ENCODE measurements at places on chromosomes 5 and 9. TPM values are rescaled to one million over a fixed set of nuclear protein-coding genes. Genes with fewer than 3 reads are reported as not detected.

DNA sequence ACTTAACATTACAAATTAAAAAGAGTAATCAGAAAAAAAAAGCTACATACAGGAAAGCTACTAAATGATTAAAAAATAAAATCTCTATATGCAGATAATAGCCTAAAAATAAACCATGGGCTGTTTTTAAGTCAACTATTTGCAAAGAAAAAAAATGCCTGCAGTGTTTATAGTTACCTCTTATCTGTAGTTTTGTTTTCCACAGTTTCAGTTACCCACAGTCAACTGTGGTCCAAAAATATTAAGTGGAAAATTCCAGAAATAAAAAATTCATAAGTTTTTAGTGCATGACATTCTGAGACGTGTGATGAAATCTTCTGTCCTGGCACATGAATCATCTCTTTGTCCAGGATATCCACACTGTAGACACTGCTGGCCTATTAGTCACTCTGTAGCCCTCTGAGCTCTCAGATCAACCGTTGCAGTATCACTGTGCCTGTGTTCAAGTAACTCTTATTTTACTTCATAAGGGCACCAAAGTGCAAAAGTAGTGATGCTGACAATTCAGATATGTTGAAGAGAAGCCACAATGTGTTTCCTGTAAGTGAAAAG lies 59.2 kb downstream of the PRELID2 start:
- no peak for DNase-seq

- DNase-seq: no peak
Measured at GRCh38 chr9:119157196-119157595, 212.0 kb downstream of the BRINP1 start.

The IFNK gene
- not detected for total RNA-seq

DNA sequence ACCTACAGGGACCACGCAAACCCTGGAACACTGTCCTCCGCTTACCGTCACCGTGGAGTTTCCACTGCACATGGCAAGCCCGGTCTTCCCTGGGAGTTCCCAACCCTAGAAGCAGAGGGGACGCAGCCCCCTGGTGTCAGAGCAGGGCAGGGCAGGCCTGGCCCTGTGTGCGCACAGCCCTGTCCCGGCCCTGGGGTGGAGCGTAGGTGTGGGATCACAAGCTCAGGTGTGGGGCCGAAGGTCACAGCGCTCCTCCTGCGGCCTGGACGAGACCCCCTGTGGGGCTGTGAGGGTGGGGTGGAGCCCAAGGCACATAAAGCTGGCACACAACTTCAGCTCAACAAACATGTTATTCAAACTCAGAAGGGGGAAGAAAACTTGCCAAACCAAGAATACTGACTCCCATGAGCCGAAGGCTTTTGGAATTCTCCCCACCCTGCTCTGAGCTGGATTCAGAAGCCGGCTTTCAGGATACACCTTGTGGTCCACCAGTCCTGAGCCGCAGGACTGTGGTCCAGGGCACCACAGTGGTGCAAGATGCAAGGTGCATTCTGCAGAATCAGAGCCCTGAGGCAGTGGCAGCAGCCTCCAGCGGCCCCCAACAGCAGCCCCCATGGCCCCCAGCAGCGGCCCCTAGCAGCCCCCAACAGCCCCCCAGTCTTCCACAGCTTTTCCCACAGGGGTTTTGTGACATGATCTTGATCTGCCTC lies 11.8 kb upstream of the EXOC3 start:
- DNase-seq: no peak

DNA sequence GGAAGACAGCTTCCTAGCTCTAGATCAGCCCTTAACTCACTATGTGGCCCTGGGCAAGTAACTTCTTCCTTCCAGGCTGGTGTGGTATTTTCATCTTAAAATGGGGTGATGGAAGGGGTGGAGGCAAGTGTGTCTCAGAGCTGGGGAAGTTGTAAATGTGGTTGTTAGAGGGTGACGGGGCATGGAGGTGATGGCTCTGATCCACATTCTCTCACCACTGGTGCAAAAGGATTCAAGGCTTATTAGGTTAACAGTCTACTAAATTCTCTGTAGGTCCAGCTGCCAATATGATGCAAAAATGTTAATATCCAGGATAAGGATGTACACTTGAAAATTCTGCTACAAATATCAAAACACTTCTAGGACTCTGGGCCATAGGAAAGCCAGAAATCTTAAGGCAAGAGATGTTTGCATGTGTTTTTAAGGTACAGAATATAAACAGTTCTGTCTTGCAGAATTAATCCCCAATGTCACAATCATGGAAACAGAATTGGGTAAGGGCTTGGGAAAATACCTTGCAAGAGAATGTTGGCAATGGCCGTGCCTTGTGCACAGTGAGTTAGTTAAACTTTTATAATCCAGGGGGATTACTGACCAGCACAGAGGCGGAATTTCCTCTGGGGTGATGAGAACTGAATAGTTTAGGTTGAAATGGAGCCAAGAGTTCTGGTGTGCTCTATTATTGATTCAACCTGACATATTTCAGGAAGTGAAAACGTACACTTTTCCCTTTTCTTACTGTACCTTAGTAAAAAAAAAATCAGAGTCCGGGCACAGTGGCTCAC lies 19.8 kb downstream of the TNFSF15 start:
- DNase-seq: no peak

The RBM27 gene
- total RNA-seq: 30.8 TPM

DNA sequence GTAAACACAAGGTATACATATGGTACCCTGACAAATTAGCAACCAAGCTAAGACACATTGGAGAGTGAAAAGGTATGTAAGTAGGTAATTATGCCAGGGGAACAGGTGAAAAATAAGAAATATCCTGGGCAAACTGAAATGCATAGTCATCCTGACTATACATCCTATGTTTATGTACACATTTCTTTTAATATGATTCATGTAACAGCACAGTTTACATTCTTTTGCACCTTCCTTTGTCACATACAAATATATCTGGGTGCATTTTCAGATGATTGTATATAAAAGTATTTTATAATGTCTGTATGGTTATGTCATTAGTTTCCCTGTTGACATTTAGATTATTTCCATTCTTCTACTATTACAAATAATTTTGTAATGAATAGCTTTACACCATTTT lies 1146.9 kb downstream of the EFNA5 start:
- DNase-seq: no peak

DNA sequence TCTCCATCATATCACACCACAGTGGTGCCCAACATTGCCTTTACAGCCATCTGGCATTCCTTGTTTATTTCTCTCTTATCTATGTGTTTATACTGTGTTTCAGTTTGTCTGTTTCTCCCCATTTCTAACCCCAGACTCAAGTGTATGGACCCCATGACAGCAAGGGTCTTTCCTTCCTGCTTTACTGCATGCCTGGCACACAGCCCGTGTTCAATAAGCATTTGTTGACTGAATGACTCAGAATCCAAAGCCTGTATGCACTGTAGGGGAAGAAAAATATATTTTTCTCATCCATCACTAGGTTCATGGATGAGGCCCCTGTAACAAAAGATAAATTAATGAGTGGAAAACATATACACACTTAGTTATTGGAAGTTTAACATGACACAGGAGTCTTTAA lies 190.8 kb upstream of the SEMA6A start:
- no peak for DNase-seq

DNA sequence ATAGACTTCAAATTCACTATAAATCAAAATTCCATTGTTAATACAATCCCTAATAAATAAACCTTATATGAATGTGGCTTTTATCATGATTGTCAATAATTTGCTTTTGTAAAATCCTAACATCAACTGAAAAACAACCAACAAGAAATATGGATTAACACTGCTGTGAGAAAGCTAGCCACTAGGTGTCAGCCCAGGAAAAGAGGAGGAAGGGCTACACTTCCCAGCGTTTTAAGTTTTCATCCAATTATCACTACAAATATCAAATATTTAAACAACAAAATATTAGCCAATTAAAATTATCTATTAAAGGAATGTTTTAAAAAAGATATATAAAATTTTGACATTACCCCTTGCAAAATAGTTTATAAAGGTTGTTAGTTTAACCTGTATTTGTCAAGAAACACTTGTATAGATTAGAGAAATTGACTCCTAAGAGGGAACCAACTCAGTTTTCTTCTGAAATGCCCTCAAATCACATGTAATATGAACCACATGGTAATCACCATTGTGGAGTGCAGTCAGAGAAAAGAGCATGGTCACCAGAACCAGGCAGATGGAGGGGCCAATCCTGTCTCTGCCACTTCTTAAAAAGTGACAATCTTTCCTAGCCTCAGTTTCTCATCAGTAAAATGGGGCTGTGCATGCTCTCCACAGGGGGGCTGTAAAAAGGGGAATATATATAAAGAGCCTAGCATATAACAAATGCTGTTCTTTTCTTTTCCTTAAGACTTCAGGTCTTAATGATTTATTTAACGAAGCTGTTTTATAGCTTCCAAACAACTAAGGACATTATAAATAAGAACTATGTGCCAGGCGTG lies 188.2 kb downstream of the CRB2 start:
- no peak for DNase-seq

DNA sequence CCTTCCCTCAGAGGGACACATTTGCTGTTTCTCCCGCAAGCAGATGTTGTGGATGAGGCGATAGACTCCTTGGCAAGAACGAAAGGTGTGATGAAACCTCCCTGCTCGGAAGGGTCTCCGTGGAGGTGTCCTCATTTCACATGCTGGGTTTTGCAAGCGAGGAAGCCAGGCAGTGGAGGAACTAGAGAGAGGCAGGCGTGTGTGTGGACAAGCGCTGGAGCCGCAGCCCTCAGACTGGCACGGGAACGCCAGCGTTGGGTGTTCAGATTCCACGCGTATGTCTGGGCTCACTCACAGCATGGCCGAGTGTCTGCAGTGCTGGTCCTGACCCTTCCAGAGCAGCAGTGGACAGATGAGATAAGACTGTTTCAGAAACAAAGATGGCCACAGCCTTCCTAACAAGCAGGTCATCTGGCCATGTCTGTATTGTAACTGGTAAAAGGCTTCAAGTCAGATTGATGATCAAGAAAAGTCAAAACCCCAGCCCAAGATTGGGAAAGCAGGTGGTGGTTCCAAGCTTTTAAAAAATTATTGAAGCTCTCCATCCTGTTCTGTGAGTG lies 35.0 kb upstream of the NCS1 start:
- no peak for DNase-seq

- no peak for DNase-seq
Measured at GRCh38 chr9:92185096-92185495, 69.9 kb upstream of the SPTLC1 start.
